Thymus (tissue), 14 donors: ENCODE measurements at places on chromosomes 13 and 19. TPM values are rescaled to one million over a fixed set of nuclear protein-coding genes. Genes with fewer than 3 reads are reported as not detected.

IFNL1 gene
- 0.21 TPM for polyA plus RNA-seq

C5AR1 gene
- 17.8 TPM for polyA plus RNA-seq

DNA sequence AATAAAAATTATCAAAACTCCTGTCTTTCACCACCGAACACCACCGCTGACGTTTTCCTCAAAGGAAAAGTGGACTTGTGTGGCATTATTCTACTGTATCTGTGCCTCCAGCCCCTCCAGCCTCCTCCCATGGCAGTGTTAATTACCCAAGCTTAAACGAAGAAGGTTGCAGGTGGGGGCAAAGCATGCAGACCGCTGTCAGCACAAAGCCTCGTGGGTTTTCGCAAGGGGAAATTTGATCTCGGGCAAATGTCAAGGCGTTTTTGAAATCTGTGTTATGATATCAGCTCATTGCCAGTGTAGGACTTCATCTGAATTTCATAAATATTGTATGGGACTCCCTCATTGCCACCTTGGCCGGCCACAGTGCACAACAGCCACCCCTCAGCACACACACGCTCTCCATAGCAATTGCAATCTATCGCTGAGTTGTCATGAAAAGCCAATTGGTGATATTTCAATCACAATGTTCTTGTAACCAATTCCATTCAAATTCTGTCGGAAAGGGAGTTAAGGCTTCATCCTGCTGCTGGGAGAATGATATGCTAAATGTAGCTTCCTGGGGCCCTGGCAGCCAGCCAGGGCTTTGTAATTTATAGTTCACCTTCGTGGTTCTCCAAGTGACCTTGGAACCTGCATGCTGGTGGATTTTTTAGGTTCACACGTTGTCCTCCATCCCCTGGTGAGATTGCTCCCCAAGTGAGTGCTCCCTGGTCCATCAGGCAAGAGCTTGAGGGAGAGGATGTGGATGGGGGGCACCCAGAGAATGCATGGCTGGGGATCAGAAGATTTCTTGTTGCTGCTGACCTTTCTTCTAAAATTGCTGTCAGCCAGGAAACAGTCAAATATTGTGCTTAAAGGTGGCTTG, 16.6 kb downstream of the CHST8 start:
- no peak for DNase-seq

- no peak for DNase-seq
Measured at GRCh38 chr13:21913010-21913409, 242.1 kb downstream of the FGF9 start.

DNA sequence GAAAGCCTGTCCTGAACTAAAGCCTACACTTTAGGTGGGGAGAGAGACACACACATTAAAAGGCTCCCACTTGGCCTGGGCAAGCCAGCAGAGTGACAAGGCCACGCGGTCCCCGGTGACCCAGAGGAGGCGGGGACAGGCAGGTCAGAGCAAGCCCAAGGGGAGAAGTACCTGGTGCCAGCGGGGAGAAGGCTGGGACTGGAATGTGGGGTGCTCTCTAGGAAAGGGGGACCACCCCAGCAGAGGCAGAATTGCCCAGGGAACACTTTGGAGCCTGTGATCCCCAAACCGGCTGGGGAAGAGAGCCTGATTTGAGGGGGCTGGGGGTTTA, 82.3 kb downstream of the RAB20 start:
- DNase-seq: no peak

DNA sequence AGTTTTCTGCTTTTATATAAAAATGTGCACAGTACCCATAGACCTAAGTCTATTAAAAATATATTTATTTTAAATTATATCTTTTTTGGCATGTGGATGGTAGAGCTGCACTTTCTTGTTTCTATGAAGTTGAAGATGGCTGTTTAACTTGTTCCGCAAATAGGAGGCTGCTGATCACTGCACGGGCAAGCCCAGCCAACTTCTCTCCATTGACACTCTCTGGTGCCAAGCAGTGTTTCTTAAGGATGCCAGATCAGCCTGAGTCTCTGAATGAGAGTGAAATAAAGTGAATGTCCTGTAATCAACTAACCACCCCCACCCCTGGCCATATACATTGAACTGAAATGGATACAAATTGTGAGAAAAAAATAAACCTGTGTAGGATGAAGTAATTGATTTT, 202.9 kb upstream of the KLHL1 start:
- DNase-seq: no peak

GRCh38 chr13:86383151-86383550, 583.9 kb upstream of the SLITRK6 start:
- DNase-seq: no peak

- DNase-seq: no peak
Measured at GRCh38 chr13:68748038-68748437, 1359.6 kb upstream of the ATXN8OS start.
